ENCODE measurements at places on chromosomes 13 and 19.
A peak's percentile ranks its signal among the peaks of the same experiment; 100 is the strongest.

- DNase-seq = no peak
Measured at GRCh38 chr19:38101723-38102122, 122.3 kb downstream of the DPF1 start.

- peak; percentile 58 for DNase-seq
Measured at GRCh38 chr13:30299786-30300185, 7.6 kb downstream of the KATNAL1 start.

GRCh38 chr13:60019119-60019993, 144.4 kb downstream of the DIAPH3 start:
- no peak for DNase-seq

DNA sequence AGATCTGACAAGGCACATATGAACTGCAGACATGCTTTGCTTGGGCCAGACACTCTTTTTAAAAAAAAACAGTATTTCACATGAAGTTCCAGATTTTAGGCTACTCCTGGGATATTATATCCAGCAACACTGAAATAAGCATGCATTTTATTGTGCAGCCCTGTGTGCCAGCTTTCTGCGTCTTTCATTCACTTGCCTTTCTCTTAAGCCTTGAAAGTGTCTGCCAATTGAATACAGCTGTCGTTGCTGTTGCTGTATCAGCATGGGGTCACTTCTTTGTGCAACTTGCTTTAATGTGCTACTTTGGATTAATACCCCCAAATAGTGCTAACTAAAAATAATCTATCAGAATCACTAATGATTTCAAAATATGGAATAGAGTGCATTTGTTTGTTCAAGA, 657.8 kb downstream of the SLITRK6 start:
- no peak for DNase-seq

DNA sequence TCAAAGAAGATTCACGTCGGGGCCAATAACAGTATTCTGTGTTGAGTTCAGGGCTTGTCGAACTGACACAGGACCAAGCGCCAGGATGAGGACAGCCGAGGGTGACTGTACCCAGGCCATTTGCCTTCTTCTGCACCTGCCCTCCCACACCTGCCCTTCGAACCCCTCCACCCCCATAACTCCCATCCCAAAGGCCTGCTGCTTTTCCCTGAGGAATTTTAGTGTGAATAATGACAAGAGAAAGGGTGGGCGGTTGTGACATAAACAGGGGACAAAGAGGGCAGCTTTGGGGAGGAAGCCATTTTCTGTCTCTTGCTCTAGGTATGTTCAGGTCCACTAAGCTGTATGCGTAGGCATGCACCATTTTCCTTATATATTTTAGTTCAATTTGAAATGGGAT, 26.1 kb downstream of the GJA3 start:
- DNase-seq = no peak

GRCh38 chr19:8592231-8593009, 15.2 kb upstream of the MYO1F start:
- DNase-seq = peak; percentile 96

DNA sequence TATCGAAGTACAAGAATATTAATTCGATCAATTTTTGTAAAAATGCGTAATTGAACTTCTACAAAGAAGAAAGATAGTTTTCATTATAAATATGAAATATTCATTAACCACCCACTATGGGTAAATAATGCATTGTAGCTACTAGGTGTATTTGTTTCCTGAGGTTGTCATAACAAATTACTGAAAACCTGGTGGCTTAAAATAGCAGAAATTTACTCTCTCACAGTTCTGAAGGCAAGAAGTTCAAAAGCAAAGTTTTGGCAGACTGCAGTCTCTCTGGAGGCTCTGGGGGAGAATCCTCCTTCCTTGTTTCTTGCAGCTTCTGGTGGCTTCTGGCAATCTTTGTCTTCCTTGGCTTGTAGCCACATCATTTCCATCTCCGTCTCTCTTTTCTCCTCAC, 99.2 kb upstream of the MIR17HG start:
- no peak for DNase-seq

Data from fibroblast of skin of abdomen (primary cell).